T-helper 22 cell (primary cell): ENCODE measurements at places on chromosomes 3 and 15.

GRCh38 chr15:23424111-23424904 is 22.7 kb downstream of the GOLGA6L2 start:
- no peak for DNase-seq

- DNase-seq, result no peak
Measured at GRCh38 chr3:139238281-139239030, 105.4 kb upstream of the MRPS22 start.

- DNase-seq, result no peak
Measured at GRCh38 chr3:94714194-94714593, 651.3 kb downstream of the NSUN3 start.

- no peak for DNase-seq
Measured at GRCh38 chr3:73624017-73624820, 522 bp downstream of the PDZRN3 start.

- DNase-seq, result no peak
Measured at GRCh38 chr3:74393426-74393825, 221.0 kb downstream of the CNTN3 start.

DNA sequence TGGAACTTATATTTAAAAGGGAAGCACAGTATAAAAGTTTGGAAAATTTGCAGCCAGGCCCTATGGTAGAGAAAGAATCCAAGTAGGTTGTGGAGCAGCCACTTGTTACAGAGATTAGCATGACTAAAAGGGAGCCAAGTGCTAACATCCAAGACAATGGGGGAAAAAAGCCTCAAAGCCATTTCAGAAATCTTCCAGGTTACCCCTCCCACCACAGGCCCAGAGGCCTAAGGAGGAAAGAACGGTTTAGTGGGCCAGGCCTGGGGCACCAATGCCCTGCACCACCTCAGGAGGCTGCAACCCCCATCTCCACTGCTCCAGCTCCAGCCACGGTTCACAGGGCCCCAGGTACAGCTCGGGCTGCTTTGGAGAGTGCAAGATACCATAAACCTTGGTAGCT is 69.9 kb downstream of the IGF2BP2 start:
- no peak for DNase-seq
